ENCODE measurements at places on chromosomes 7 and 10.

DNA sequence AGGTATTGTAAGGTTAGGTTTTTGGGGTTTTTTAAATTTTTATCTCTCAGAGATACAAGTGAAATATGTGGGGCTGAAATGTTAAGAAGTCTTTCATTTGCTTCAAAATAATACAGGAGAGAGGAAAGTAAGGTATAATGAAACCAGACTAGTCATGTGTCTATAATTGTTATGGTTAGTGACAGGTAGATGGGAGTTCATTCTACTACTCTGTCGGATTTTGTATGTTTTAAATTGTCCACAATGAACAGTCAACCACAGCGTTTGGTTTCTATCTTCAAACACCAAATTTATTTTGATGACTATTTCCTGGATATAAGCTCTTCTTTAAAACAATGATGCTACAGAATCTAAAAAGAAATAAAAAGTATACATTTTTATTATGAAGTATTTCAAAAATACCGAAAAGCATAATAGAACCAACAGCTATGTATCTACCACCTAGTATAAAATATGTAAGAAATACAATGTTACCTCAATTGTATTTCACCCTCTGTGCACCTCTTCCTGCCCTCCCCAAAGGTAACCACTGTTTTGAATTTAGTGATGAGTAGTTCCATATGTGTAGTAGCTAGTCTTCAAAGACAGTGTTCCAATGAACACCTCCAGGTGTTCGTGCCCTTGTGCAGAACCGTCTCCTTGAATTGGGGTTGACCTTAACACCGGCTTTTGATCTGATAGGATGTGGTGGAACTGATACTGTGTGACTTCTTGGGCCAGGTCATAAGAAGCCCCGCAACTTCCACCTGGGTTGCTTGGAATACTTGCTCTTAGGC is 74.8 kb upstream of the CDK1 start:
- no peak for DNase-seq

- DNase-seq, result no peak
Measured at GRCh38 chr7:157996359-157997079, 591.1 kb downstream of the PTPRN2 start.

DNA sequence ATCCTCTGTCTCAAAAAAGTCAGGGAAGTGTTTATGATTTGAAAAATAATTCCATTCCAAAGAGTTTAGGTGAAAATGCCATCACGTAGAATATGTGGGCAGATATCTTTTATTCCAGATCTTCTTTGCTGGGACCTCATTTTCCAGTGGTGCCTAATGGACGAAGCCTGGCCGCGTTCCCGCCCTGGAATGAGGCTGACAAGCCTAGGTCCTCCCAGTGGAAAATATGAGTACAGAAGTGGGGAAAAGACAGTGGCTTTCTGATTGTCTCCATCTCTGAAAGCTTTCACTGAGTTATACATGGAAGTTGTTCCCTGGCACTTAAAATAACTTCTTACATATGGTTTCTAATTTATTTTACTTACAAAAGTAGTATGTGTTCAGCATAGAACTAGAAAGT is 139.4 kb downstream of the TACC2 start:
- no peak for DNase-seq

- no peak for DNase-seq
Measured at GRCh38 chr10:69186524-69186923, 6.5 kb downstream of the SUPV3L1 start.

DNA sequence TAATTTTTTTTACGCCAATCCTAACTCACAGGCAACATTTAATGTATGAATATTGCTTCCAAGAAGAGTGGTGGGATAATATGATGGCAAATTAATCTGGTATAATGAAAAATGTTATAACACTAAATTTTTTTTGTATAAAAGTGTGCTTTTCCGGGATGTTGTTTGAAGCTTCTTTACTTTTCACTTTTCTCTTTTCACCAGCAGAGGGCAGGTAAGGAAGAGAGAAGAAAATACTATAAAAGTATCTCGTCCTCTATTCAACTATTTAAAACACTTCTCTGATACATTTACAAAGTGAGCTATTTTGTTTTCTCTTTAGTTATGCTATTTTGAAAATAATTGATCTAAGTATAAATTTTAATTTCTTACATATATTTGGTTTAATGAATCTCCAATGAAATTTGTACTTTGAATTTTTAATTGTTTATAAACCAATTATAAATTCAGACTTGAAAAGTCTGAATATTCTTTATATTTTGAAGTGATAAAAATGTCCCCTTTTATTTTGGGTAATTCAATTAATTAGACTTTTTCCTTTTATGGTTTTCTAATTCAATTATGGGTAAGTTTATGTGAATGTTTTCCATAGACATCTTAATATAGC is 20.7 kb upstream of the CFTR start:
- DNase-seq, result no peak
